ENCODE measurements at places on chromosomes 6 and 20. TPM values are rescaled to one million over a fixed set of nuclear protein-coding genes. Genes with fewer than 3 reads are reported as not detected.

Gene IMPG1
- total RNA-seq, result not detected

Gene CST7
- total RNA-seq, result not detected

Gene ARFGEF3
- total RNA-seq, result 20.0 TPM

DNA sequence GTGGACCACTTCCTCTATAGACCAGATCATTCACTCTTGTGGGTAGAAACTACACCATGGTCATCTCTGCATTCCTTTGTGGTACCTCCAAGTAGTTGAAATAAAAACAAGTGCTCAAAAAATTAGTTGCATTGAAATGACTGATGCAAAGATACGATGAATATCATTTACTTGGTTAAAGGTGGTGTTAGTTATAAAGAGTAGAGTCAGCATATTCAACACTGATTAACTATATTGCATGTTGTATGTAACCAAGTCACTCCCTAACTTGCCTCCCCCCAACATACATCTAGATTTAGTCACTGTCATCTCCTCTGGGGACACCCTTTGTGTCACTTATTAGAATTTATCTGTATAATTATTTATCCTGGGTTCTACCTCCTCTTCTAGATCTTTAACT, 77.7 kb downstream of the SHLD1 start:
- no peaks in the 10 kb centered on the region for H3K27me3 ChIP-seq
- no peak for DNase-seq
- no peaks in the 10 kb centered on the region for H3K36me3 ChIP-seq
- peak overlapping the region; percentile 14 for H3K27ac ChIP-seq

GRCh38 chr20:48794360-48794759, 33.4 kb downstream of the PREX1 start:
- peak overlapping the region; percentile 86 for H3K27ac ChIP-seq
- peak; percentile 50 for DNase-seq
- H3K4me3 ChIP-seq, result no peak overlapping the region
- H3K27me3 ChIP-seq, result no peaks in the 10 kb centered on the region
- peaks cover 50% of the 10 kb centered on the region for H3K4me1 ChIP-seq

GRCh38 chr6:99602520-99603420, 3.9 kb upstream of the PRDM13 start:
- peak overlapping the region; percentile 50 for H3K4me3 ChIP-seq
- H3K4me1 ChIP-seq, result peaks cover 43% of the 10 kb centered on the region
- peak; percentile 46 for DNase-seq
- no peak overlapping the region for H3K27ac ChIP-seq

GRCh38 chr6:1665214-1665613, 55.5 kb downstream of the FOXC1 start:
- H3K36me3 ChIP-seq, result no peaks in the 10 kb centered on the region
- 0 out of 2 replicates have a peak, but pooled peaks cover under 1% of the 10 kb centered on the region for H3K4me1 ChIP-seq
- no peak for DNase-seq
- H3K27ac ChIP-seq, result no peak overlapping the region
- H3K4me3 ChIP-seq, result no peak overlapping the region

- DNase-seq, result no peak
- H3K27ac ChIP-seq, result no peak overlapping the region
- no peaks in the 10 kb centered on the region for H3K27me3 ChIP-seq
- no peaks in the 10 kb centered on the region for H3K4me1 ChIP-seq
- H3K36me3 ChIP-seq, result 0 out of 2 replicates have a peak, but pooled peaks cover 3% of the 10 kb centered on the region
Observed at GRCh38 chr20:24657196-24657595, 187.8 kb downstream of the SYNDIG1 start.

DNA sequence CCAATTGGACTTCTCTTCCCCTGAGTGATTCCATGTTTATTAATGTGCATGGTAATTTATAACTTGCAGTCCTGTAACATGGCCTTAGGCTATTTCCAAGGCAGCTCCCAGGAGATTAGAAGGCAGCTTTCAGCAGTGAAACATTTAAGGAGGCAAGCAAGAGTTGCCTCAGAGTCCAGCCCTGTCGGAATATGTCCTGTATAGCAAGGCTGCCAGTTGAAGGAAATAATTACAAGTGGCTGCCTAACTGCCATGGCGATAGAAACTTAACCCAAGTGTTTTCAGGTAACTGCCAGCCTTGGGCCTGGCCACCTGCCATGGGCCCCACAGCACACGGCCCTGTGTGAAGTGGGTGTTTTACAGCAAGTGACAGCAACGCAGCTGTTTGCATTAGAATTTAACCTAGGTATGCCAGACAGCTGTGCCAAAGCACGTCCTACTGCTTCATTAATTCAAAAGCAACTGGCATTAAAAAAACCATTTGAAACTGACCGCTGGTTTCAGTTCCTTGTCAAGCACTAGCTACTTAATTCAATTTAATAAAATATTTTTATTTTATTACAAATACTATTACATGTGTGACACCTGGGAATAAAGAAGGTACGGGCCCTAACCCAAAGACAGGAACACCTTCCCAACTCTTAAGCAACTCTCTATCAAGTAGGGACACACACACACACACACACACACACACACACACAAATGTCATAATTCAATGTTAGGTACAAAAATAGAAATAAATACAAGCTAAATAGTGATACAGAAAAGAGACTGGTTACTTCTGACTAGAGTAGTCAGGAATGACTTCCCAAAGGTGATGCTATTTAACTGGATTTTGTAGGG, 151.8 kb upstream of the HEY2 start:
- no peaks in the 10 kb centered on the region for H3K36me3 ChIP-seq
- H3K27me3 ChIP-seq, result no peaks in the 10 kb centered on the region
- H3K4me1 ChIP-seq, result peaks cover 6% of the 10 kb centered on the region
- no peak for DNase-seq
- no peak overlapping the region for H3K4me3 ChIP-seq

DNA sequence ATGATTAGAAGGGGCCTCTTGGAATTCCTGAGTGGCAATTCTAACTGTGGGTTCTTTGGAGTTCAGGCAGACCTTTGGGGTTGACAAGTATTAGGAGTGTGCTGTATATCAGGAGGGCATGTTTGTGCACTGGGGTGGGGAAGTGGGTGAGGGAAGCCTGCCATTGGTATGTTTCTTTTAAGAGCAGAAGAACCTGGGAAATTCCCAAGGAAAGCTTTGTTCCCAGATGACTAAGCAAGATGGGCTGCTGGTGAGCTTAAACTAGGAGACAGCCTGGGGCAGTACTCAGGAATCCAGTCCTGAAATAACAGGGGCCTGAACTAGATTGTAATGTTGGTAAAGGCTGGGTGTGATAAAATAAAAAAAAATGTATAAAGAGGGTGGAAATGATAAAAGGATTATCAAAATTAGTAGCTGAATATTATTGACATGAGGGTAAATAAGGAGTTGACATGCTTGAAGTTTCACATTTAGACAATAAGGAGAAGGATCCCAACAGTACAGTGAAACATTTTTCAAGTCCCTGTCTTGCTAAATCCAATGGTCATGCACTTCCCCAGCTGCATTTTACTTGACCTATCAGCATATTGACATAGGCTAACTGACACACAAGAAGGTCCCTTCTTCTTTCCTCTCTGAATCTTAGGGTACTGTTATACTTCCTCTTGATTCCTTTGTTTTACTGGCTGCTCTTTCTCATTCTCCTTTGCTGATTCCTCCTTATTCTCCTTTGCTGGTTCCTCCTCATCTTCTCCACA, 18.4 kb upstream of the IFNGR1 start:
- peaks cover 5% of the 10 kb centered on the region for H3K4me1 ChIP-seq
- peaks cover 3% of the 10 kb centered on the region for H3K36me3 ChIP-seq
- H3K27me3 ChIP-seq, result no peaks in the 10 kb centered on the region
- H3K4me3 ChIP-seq, result no peak overlapping the region
- no peak overlapping the region for H3K27ac ChIP-seq
- no peak for DNase-seq

- peaks cover under 1% of the 10 kb centered on the region for H3K36me3 ChIP-seq
- no peak for DNase-seq
- no peak overlapping the region for H3K27ac ChIP-seq
Observed at GRCh38 chr20:8152847-8153246, 20.8 kb downstream of the PLCB1 start.

Gene DYNLT2
- total RNA-seq, result 1.5 TPM

Gene PAK5
- 0.53 TPM for total RNA-seq

Gene BANF2
- total RNA-seq, result not detected

DNA sequence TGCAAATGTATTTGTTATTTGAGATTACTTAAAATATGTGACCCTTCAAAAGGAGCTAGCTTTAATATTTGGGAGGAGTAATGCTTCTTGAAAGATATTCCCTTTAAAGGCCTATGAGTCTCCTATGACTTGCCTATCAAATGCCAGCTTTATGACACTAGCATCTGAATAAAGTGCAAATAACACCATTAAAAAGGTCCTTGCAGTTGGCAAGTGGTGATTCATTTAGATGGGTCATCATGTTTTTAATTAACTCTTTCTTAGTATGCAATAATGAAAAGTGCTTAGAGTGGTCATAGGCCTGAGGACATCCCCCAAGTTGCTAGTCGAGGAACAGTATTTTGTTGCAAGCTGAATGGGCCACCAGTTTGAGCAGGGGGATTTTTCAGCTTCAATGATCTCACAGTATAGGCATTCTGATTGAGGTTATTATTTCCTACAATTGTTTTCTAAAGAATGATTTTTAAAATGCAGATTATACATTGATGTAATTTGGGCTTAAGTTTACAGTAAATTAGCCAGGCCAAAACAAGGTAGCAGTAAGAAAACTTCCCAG, 3.7 kb upstream of the CD2AP start:
- H3K4me1 ChIP-seq, result peaks cover 16% of the 10 kb centered on the region
- no peak overlapping the region for H3K4me3 ChIP-seq
- no peak for DNase-seq
- H3K36me3 ChIP-seq, result peaks cover 3% of the 10 kb centered on the region

Gene TMEM244
- not detected for total RNA-seq

DNA sequence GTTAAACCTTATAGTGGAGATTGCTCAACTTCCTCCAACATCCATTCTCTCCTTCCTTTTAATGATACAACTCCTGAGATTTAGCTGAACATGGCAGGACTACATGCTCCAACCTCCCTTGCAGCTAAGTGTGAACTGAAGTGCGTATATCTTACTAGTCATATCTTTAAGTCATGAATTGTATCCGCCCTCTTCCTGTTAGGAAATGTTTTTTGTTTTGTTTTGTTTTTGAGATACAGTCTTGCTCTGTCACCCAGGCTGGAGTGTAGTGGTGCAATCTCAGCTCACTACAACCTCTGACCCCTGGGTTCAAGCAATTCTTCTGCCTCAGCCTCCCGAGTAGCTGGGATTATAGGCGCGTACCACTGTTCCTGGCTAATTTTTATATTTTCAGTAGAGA, 8.8 kb upstream of the OSTM1 start:
- no peaks in the 10 kb centered on the region for H3K27me3 ChIP-seq
- H3K27ac ChIP-seq, result no peak overlapping the region
- H3K4me1 ChIP-seq, result peaks cover 33% of the 10 kb centered on the region

- no peaks in the 10 kb centered on the region for H3K36me3 ChIP-seq
- H3K27ac ChIP-seq, result no peak overlapping the region
- no peak overlapping the region for H3K4me3 ChIP-seq
- H3K4me1 ChIP-seq, result peaks cover 10% of the 10 kb centered on the region
- no peak for DNase-seq
Observed at GRCh38 chr20:47814632-47815415, 29.5 kb upstream of the SULF2 start.

GRCh38 chr6:56746767-56747504, 104.2 kb upstream of the DST start:
- no peaks in the 10 kb centered on the region for H3K36me3 ChIP-seq
- H3K27ac ChIP-seq, result peak overlapping the region; percentile 52
- peaks cover 76% of the 10 kb centered on the region for H3K4me1 ChIP-seq
- no peaks in the 10 kb centered on the region for H3K27me3 ChIP-seq
- no peak overlapping the region for H3K4me3 ChIP-seq

DNA sequence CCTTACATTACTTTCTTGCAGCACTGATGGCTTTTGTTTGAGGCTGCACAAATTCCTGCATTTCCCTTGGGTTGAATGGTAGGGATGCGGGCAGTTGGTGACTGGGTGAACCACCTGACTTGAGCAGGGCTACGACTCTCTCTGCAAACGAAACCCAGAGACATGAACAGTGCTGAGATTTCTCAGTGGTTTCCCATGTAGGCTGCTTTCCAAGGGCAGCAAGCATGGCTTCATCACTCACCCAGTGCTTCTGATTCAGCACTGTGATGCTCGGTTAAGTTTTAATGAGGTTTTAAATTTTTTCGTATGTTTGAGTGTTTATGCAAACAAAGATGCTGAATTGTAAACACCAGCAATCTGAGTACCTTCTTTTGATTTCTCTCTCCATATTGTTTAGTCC, 127.2 kb downstream of the MTHFD1L start:
- H3K4me1 ChIP-seq, result peaks cover 4% of the 10 kb centered on the region
- DNase-seq, result no peak
- H3K27me3 ChIP-seq, result no peaks in the 10 kb centered on the region

Gene LY6G6D
- total RNA-seq, result not detected

DNA sequence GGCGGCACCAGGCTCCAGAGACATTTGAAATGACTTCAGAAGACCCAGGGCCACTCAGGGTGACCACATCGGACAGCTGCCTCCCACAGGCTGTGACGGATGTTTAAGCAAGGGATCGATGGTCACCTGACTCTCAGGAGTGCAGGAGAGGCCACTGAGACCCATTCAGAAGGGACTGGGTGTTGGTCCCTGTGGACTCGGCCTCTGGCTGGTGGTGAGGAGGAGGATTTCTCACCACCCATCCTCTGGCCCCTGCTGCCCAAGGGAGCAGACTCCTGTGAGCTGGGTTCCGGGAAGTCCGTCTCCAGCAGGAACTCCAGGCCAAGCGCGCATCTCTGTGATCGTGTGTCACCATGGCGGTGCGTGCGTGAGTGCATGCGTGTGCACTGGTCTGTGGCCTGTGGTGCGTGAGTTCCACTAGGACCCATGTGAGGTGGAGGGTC, 25.5 kb downstream of the NPEPL1 start:
- peaks cover 15% of the 10 kb centered on the region for H3K4me1 ChIP-seq
- H3K27ac ChIP-seq, result no peak overlapping the region
- no peak overlapping the region for H3K4me3 ChIP-seq
- peaks cover 1% of the 10 kb centered on the region for H3K27me3 ChIP-seq

DNA sequence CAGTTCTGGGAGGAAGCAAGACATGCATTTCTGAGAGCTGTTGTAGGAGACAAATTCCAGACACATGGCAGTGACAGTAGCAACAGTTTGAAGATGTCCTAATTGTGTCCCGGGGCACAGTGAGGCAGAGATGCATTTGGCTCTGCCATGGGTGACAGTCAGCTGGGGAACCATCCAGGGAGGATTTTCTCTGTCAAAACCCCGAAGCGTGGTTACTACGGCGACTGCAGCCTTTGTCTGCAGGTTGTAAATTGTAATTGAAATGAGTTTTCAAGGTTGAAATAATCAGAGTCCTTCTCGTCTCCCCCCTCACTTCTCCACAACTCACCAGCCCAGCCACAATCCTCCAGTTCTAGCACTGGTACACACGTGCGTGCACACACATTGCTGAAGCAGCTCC, 100.1 kb downstream of the GRM4 start:
- H3K4me1 ChIP-seq, result peaks cover 22% of the 10 kb centered on the region
- H3K27me3 ChIP-seq, result no peaks in the 10 kb centered on the region
- no peak for DNase-seq
- H3K27ac ChIP-seq, result no peak overlapping the region
- H3K4me3 ChIP-seq, result no peak overlapping the region
- H3K36me3 ChIP-seq, result no peaks in the 10 kb centered on the region

Gene BPIFB2
- 0.09 TPM for total RNA-seq

Gene FAM210B
- total RNA-seq, result 16.5 TPM
